ENCODE measurements at places on chromosomes 1 and 21.

GRCh38 chr1:37677808-37678207 is 14.5 kb upstream of the CDCA8 start:
- DNase-seq: no peak

- DNase-seq: no peak
Measured at GRCh38 chr1:209367061-209367772, 216.3 kb upstream of the CAMK1G start.

- no peak for DNase-seq
Measured at GRCh38 chr1:111976332-111976731, 13.1 kb downstream of the KCND3 start.

DNA sequence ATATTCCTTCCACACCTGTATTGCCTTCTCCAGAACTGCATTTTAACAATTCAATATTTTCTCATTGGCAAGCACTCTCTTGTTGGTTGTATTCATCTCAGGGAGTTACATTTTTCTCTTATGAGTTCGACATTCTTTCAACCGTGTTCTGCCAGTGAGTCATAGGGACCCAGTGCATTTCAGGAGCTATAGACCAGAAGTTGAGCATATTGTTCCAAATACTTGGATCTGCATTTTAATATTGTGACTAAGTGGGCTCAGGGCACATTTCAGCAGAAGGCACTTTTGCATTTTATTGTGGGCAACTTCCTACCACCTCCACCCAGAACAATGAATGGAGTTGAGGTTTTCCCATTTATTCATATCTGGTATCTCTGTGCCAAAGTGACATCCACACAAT is 132.8 kb downstream of the TNFSF18 start:
- peak; percentile 66 for DNase-seq

DNA sequence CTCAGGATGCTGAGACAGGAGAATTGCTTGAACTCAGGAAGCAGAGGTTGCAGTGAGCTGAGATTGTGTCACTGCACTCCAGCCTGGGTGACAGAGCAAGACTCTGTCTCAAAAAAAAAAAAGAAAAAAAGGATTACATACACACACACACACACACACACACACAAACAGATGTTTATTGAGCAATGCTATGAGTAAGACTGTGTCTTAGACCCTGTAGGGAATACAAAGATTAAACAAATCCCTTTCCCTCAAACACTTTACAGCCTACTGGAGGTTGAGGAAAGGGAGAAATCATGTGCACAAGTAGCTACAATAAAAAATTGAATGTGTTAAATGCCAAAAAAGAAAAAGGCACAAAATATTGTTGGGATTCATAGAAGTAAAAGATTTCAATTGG is 58.1 kb downstream of the RPAP2 start:
- no peak for DNase-seq

DNA sequence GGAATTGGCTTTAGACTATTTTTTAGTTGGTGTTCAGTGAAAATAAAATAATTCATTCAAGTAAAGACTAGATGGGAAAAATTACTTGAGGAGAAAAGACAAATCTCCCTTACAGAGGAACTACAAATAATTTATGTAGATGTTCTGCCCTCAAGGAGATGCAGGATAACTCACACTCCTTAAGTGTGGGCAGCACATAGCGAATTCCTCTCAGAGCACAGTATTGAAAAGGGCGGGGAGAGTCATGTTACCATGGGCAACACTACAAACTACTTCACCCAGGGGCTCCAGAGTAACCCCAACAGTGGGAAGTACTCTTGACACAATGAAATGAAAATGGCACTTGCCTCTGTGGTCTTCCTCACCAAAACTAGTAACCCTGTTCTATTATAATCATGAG is 20.6 kb upstream of the LAMC2 start:
- DNase-seq: no peak

DNA sequence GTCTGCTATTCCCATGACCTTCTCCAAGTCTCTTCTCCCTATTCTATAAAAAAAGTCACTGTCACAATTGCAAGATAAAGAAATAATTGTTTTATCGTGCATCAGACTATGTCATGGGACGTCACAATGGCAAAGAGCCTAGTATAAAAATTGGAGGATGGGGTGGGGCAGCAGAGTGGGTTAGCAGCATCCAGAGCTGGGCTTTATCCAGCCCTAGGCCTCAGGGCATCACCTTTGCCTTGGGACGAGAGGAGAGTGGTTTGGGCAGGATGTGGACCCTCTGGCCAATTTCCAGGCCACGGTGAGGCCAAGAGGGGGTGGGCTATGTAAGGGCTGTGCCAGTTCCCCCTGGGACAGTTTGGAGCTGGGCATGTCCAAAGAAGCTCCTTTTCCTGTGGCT is 25.7 kb downstream of the WNT4 start:
- DNase-seq: no peak

DNA sequence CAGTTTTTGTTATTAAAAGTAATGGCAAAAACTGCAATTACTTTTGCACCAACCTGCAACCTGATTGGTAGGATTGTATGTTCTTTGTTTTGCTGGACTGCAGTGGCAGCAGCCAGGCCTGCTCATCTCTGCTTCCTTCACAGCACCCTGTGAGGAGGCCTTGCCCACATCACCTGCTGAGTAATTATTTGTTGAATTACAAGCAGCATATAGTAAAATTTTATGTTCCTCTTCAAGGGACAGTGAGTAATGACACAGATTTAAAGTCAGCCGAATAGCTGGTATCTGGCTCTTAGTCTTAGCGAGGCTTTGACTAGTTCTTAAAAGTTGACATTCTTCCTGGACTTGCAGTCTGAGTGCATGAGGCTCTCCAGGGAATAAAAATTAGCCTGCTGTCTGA is 435.1 kb downstream of the PRDM2 start:
- DNase-seq: no peak

- peak; percentile 85 for DNase-seq
Measured at GRCh38 chr1:227945891-227946623, 1.7 kb downstream of the WNT9A start.

GRCh38 chr1:162404550-162405160 is 7.3 kb downstream of the SH2D1B start:
- DNase-seq: no peak

- DNase-seq: no peak
Measured at GRCh38 chr1:156600733-156601121, 552 bp downstream of the GPATCH4 start.

- no peak for DNase-seq
Measured at GRCh38 chr1:95953015-95953414, 719.0 kb downstream of the RWDD3 start.

DNA sequence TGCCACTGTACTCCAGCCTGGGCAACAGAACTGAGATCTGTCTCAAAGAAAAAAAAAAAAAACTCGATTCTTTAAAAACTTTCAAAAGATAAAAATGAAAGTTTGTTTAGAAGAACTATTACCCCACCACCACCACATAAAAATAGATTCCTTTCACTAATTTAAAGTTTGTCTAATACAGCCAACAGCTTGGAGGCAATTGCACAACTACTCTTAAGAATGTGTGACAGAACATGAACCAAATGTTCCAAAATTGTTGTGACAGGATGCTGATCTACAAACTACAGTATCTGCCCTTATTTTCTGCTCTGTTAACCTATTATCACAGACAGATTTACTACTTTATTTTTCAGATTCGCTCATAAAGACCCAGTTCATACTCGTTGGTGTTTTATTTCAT is 5.5 kb upstream of the TGFBR3 start:
- no peak for DNase-seq

- peak; percentile 29 for DNase-seq
Measured at GRCh38 chr1:111202707-111203623, 2.5 kb upstream of the DENND2D start.

- no peak for DNase-seq
Measured at GRCh38 chr1:162317621-162318020, 59.0 kb downstream of the SPATA46 start.

DNA sequence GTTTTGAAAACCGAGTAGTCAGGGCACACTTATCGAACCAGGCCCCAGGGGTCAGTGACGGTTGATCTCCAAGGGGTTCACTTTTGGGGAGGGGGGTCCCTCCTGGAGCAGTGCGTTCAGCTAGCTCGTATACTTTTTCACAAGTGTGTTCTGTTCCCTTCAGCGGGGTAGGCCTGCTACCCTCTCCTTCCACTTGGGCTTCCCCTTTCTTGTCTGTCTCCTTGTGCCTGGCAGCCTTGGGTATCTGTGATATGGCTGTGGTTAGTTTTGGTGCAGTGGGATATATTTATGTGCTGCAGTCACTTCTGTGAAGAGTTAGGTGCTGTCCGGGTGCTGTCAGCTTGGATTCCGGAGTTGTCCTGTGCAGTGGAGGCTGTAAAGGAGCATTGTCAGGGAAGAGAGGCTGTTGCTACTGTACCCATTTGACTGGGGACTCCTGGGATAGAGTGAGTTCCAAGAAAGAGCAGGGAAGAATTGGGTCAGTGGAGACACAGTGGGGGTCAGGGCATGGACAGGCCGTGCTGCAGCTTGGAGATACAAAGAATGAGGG is 29.7 kb downstream of the ADARB1 start:
- DNase-seq: no peak

DNA sequence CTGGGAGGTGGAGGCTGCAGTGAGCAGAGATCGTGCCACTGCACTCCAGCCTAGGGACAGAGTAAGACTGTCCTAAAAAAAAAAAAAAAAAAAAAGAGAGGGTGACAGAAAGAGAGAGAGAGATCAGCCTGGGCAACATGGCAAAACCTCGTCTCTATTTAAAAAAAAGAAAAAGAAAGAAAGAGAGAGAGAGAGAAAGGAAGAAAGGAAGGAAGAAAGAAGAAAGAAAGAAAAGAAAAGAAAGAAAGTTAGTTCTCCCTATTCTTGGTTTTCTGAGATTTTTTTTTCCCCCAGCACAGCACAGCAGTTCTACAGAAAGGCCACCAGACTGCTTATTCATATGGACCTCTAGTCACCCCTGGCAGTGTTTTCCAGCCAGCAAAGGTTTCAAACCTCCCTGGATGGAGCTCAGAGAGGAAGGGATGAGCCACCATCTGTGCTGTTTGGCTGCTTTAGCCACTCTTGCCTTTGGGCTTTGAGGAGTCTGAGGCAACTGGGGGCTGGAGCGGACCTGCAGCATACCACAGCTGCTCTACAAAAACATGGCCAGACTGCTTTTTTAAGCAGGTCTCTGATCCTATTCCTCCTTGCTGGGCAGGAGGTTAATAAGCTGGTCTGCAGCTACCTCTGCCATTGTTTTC is 10.6 kb downstream of the S100A6 start:
- DNase-seq: no peak

- DNase-seq: no peak
Measured at GRCh38 chr1:235275223-235275622, 52.8 kb downstream of the ARID4B start.

- no peak for DNase-seq
Measured at GRCh38 chr21:44724926-44725325, 13.6 kb upstream of the TSPEAR start.

DNA sequence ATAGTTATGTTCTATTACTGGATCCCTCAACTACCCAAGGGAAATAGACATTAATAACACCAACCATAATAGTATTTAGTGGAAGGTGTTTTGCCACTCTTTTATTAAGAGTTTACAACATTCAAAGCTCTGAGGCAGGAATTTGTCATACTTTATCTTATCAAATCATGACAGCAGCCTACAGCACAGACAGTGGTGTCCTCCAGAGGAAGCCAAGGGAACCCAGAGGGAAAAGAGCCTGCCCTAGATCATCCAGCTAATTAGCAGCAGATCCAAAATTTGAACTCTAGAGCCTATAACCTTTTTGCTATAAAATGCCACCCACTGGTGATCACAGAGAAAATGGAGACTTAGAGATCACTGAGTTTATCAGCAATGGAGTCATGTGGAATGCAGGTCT is 18.2 kb downstream of the VAV3 start:
- no peak for DNase-seq

DNA sequence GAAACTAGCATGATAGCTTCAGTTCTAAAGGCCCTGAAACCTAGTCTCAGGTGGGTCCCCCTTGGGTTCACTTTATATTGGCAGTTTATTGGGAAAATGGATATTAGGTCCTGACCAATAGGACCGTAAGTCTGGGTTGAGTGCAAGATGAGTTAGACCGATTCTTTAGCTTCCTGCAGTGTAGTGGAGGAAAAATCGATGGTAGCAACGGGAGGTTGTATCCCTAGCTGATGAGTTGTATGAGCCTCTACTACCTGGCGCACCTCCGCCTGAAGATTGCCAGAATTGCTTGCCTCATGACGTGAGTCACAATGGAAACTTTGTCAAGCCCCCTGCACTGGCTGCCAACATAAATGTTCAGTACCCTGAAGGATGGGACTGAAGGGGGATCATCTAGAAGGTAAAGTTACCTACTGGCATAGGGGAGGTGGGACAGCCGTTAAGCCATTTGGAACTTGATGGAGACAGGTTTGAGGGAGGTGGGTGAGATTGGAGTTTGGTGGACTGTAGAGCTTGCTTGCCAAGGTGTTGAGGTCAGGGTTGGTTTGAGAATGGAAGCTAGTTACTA is 3.9 kb downstream of the RCC1 start:
- DNase-seq: peak; percentile 57

GRCh38 chr1:68495532-68495931 is 1.4 kb downstream of the DEPDC1 start:
- DNase-seq: peak; percentile 30

- DNase-seq: no peak
Measured at GRCh38 chr21:15063081-15063813, 1.6 kb downstream of the NRIP1 start.

DNA sequence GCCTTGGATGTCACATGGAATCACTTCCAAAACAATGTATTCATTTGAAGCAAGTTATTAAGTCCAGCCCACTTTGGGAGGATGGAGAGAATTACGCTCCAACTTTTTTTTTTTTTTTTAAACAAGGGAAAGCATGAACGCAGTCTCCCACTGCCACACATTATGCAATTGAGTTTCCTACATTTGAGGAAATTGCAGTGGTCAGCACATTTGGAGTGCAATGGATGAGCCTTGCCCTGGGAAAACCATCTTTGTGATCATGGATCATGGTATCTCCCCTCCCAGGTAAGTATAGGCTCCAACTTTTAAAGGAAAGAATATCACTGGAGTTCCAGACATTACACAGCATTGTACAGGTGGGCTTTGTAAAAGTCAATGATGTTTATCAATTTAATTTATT is 26.7 kb downstream of the MAP10 start:
- no peak for DNase-seq
